MCF 10A (cell line): ENCODE measurements at places on chromosomes 12 and 14. TPM values are rescaled to one million over a fixed set of nuclear protein-coding genes. Genes with fewer than 3 reads are reported as not detected.

DNA sequence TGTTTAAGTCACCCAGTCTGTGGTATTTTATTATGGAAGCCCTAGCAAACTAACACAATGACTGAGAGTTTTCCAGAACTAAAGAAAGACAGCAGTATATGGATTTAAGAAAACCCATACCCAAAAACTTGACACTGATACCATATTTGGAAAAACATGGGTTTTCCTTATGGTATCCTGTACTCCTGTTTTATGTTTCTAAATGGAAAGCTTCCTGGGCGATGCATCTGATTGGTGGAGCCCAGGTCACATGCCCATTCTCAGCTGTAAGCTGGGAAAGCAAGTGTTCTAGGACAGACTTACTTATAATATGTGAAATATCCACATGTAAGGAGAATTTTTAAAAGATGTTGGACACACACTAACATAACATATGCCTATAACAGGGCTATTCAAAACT, 4.5 kb upstream of the RNASE4 start:
- DNase-seq: peak; percentile 64

The DNAI7 gene
- 0.14 TPM in 1 of 2 replicates, not detected in the other for total RNA-seq

DNA sequence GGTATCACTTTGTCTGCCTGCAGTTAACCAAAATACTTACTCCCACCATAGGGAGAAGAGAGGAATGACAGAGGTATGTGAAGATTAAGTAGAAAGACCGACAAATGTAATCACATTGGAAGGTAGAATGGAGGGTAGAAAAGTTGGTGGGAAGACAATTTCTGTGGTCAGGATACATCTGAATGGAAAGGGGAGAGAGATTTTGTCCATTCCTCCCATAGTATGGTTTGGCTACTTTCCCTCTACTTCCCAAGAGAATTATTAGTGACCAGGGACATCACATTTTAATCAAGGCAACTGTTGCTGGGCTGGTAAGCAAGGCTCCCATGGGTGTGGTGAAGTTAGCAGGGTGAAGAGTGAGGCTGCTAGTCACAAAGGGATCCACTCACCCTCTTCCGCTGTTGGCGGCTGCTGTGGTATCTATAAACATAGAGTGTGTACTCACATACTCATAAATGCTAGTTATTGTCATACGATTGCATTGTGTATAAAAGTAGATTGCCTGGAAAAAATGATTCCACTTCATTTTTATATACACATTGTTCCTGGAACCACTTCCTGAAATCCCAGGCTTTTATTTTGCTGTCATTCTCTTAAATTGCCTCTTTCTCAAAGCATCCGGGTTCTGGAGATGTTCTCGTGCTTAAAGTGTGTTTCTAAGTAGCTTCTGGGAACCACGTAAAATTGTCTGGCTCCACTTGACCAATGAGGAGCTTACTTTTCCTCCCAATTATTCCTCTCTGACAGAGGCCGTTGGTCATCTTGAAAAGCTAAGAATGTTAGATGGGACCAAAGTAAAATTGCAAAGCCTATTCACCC, 413.1 kb downstream of the ZFP36L1 start:
- DNase-seq: no peak

The RPL10L gene
- total RNA-seq: not detected in 2 replicates

DNA sequence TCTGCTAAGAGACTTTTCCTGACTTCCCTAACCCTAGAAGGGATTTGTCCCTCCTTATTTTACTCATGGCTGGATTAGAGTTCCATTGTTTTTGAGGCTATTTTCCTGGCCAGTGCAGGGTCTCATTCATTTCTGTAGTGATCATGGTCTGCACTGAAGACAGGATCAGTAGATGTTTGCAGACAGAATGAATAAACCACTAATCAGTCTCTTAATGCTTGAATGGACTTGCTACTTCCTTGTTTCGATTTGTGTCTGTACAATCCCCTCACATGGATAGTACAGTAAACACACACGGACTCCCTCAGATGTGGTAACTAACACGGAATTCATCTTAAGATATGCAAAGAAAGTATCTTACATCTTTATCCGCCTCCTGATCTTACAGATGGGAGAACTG, 102.6 kb upstream of the PRB2 start:
- DNase-seq: no peak

The GPD1 gene
- total RNA-seq: 0.37 and 0.74 TPM in 2 replicates
